ENCODE measurements at places on chromosomes 12 and 14.

GRCh38 chr12:63045020-63045860, 105.8 kb downstream of the AVPR1A start:
- DNase-seq: peak; percentile 1

GRCh38 chr14:71712478-71712877, 219.8 kb upstream of the RGS6 start:
- no peak for DNase-seq

GRCh38 chr12:27331291-27331926, 1.2 kb upstream of the BMAL2 start:
- DNase-seq: peak; percentile 93

DNA sequence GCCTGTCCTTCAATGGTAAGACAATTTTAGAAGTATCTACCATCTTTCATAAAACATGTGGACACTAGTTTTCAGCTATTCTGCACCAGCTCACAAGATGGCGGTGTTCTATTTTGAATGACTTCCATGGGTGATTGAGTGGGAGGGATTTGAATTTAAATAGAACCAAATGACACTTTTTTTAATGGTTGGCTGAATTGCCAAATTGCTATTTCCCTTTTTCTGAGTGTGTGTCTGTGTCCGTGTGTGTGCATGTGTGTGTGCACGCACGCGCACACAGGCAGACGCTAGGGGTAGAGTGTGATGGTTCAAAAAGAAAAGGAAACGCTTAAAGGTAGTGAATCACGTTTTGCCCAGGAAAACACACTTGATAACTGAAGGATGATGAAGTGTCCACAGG, 362.6 kb downstream of the DAD1 start:
- DNase-seq: no peak

DNA sequence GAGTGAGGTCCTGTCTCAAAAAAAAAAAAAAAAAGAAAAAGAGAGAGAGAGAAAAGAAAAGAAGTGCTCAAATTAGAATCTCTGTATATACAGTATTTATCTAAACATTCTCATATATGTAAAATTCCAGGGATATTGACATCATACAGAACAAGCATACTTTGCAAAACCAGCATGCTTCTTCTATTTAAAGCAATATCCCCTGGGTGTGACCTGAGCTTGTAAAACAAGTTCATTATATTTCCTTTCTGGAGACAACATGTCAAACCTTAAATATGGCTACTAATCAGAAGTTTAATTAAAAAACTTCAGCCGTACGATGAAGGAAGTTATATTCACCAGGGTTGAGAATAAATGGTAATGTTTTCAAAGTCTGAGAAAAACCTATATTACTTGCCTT, 175.8 kb upstream of the HMGA2 start:
- no peak for DNase-seq

DNA sequence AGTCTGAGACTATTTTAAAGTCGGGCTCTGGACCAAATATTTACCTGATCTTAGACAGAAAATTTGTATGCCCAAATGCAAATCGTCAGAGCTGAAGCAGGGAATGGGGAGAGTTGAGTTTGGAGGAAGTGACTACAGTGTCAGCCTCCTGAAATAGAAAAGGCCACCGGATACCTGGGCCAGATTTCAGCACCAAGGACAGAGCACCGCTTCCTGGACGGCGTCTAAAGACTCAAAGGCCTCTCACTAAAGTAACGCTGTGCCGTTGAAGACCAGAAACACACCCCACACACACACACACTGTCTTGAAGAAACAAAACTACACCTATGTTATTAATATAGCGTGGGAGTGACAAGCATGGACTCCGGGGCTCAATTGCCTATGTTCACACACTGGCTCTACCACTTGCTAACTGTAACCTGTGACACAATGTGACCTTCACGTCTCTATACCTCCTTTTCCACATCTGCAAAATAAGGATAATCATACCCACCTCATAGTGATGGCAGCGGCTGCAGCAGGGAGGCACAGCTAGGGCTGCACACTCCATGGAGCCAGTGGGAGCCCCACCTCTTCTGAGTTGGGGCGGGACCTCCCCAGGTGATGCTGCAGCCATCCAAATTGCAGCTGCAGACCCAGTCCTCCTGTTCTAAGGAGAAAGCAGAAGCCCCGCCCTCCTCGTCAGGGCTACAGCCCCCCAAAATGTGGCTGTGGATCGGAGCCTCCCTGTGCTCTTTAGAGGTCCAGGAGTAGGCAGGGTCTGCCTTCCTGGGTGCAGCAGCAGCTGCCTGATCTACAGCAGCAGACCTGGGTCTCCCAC, 35.6 kb downstream of the KRT76 start:
- DNase-seq: peak; percentile 43

DNA sequence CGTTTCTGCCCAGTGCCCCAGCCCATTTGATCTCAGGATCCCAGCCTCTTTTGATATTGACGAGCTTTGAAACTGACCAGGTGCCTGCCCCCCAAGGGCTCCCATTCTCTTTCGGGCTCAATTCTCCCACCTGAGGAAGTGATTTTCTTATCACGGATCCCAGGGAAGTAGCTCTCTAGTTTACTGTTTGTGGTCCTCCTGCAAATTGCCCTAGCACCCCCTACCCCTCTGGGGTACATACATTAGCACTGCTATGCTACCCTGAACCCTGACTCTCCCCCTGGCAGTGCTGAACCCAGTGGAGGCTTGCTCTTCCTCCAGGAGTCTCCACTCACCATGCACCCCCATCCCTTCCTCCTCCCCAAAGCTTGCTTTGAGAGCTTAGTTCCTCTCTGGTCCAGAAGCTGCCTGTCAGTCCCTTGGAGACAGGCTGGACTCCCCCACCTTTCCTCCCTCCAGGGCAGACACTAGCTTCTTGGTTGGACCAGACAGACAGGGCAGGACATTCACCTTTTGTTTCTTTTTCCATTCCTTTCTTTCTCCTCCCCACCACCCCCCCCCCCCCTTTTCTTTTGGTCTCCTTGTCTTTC, 4.4 kb upstream of the TBX3 start:
- DNase-seq: no peak

DNA sequence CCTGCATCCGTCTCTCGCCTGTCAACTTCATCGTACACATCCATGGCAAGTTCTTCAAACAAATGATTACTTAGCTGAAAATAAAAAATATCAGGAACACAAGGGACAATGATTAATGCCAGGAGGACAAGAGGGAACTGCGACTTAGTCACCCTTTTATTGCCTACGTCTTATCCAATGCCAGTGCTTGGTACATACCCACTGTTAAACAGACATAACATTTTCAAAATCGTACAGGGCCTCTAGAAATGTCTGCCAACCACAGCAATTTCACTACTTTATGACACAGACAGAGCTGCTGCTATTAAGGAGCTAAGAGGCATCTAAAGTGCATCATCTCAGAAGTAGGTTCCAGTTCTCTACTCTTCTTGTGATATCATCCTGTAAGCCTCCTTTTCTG, 34.6 kb downstream of the GIT2 start:
- no peak for DNase-seq

GRCh38 chr12:113445544-113446171, 23.5 kb downstream of the SDSL start:
- DNase-seq: no peak

- no peak for DNase-seq
Measured at GRCh38 chr12:123854918-123855317, 92.8 kb downstream of the DNAH10 start.

- peak; percentile 38 for DNase-seq
Measured at GRCh38 chr12:48924617-48925303, 532 bp downstream of the FKBP11 start.

DNA sequence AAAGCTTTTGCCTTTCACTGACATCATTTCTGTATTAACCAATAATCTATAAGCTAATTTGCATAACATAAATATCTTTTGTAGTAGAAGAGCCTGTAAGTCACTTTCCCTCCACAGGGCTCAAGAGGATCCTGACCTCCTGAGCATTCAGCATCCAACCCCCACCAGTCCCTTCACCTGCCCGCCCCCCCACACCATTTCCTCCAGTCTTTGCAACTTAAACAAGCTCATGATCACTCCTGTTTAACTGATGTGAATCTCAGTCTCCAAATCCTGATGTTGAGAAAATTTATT, 12.0 kb upstream of the CRY1 start:
- DNase-seq: no peak

DNA sequence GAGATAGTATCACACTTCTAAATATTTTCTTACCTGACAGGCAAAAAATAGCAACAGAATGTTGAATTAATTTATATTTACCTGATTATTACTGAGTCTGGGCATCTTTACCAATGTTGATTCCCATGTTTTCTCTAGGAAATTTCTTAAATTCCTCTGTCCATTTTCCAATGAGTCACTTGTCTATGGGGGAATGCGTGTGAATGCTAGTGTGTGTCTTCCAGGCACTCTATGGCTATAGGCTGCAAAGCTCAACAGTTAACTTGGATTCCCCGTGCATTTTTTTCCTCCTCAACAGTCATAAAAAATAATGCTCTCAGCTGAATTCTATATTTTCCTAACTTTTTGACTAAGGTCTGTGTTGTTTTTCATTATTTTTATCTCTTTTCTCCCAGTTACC, 1385.8 kb upstream of the FLRT2 start:
- no peak for DNase-seq

- peak; percentile 59 for DNase-seq
Measured at GRCh38 chr12:24709216-24709615, 239.7 kb downstream of the BCAT1 start.

GRCh38 chr12:105292705-105293104, 37.8 kb upstream of the C12orf75 start:
- DNase-seq: peak; percentile 24

DNA sequence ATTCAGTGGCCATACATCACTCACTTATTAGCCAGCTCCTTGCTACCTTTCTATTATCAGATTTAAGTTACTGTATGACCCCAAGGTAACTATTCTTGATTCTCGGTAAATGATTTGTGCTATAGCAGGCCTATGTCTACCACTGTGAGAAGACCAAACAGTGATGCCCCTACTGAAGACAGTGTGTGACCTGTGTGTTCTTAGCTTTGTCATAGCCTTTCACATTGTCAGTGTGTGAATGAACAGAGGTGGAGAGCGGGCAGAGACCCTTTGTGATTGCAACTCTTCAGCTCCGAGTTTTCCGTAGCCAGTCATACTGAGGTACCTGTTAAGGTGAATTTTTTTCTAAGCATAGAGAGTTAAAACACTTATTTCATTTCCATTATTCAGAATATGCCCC, 294.0 kb downstream of the LRFN5 start:
- no peak for DNase-seq

DNA sequence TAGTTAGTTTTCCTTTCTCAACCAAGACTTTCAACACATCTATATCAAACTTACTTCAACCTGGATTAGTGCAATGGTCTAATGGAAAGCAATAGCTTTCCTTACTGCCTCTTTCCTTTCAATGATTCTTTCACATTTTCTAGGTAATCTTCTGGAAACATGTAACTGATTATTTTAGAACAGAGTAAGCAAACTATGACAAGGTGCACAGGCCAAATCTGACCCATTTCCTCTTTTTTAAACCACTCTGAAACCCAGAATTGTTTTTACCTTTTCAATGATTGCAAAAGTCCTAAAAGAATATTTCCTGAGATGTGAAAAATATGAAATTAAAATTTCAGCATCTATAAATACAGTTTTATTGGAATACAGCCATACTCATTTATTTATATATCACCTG, 81.6 kb upstream of the TMTC2 start:
- DNase-seq: no peak

All from fibroblast of mammary gland (primary cell).